AG04449 (cell line): ENCODE measurements at places on chromosomes 4 and X.

DNA sequence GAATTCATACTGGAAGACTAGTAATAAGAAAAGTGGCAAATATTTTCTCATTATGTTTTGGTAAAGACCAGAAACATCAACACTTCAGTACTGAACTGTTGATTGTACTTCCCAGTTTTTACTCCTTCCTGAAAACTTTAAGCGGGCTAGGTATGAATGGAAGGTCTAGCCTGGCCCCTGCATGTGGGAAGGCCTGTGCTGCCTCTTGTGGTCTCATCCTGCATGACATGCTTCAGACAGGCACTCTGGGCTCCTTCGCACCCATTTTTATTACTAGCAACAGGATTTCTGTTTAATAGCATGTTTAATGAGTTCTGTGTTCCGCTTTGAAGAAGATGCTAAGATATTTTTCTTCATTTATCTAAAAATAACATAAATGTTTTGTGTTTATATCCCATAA, 279.1 kb downstream of the ANK2 start:
- no peak for DNase-seq

DNA sequence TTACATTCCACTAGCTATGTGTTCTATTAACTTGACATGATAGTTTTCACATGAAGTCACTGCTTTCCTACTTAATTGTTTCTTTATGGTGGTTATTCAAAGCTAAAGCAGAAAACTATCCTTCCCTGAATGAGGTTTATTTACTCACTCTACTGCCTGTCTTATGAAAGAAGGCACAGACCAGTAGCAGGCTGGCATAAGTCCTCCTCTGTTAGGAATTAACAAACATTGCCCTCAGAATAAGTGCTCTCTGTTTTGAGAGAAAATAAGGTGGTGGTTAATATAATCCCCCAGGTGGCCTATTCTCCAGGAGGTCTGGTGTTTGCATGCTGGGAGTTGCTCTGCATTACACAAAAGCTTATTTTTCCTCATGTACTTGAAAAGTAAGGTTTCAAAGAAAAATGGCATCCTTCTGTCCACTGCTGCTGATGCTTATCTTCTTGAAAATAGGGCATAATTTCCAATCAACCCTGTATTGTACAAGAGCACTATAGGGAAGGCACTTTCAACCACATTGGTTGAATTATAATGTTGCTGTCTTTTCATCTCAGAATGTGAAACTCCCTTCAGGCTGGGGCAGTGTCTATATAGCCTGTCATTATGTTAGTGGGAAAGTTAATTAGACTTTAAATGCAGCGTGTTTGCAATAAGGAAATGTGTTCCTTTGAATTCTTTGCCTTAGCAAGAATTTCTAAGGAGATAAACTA, 119.7 kb upstream of the TBC1D9 start:
- DNase-seq: no peak

- no peak for DNase-seq
Measured at GRCh38 chrX:136047016-136047642, 61.9 kb downstream of the SLC9A6 start.

DNA sequence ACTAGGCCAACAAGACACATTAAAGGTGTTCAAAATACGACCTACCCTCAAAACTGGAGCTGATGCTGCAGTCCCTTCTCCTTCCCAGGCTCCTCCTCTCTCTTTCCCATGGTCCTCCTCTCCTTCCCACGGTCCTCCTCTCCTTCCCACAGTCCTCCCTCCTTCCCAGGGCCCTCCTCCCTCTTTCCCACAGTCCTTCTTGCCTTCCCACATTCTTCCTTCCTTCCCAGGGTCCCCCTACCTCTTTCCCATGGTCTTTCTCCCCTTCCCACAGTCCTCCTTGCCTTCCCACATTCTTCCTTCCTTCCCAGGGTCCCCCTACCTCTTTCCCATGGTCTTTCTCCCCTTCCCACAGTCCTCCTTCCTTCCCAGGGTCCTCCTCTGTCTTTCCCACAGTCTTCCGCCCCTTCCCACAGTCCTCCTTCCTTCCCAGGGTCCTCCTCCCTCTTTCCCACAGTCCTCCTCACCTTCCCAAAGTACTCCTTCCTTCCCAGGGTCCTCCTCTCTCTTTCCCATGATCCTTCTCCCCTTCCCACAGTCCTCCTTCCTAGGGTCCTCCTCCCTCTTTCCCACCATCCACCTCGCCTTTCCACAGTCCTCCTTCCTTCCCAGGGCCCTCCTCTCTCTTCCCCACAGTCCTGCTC, 54.2 kb downstream of the SH3KBP1 start:
- no peak for DNase-seq
